GM12878 (cell line): ENCODE measurements at places on chromosomes 13 and 19. TPM values are rescaled to one million over a fixed set of nuclear protein-coding genes. Genes with fewer than 3 reads are reported as not detected.

DNA sequence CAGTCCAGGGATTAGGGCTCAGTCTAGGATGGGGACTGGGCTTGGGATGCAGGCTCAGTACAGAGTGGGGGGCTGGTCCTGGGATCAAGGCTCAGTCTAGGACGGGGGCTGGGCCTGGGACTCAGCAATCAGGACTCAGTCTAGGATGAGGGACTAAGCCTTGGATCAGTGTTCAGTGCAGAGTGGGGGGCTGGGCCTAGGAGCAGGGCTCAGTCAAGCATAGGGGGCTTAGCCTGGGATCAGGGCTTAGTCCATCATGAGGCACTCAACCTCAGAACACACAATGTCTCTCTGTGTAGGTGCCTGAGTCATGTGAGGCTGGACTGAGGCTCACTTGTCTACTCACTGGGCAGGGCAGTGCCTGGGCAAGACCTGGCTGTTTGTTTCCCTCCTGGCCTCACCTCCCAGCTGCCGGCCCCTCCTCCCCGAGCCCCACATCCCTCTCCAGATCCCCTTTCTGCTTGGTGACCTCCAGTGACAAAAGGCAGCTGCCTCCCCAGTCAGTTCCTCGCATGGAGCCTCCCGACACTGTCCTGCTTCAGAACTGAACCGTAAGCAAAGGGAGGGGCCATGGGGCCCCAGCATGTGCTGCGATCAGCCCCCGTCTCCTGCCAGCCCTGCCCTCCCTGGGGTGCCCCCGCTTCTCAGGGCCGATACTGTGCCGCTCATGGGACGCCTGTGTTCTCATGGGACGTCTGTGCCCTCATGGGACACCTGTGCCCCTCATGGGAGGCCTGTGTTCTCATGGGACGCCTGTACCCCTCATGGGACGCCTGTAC is 6.5 kb upstream of the S1PR4 start:
- no peak overlapping the region; the same call in 1 of the 2 replicates for H3K27ac ChIP-seq
- H3K36me3 ChIP-seq: no peaks in the 10 kb centered on the region
- peaks cover 14% of the 10 kb centered on the region for H3K4me1 ChIP-seq
- no peak for DNase-seq

The UPF3A gene
- 40.0 and 42.6 TPM in 2 replicates for total RNA-seq

The PRKCG gene
- total RNA-seq: not detected in 2 replicates

- H3K27ac ChIP-seq: no peak overlapping the region
- no peak overlapping the region for H3K4me3 ChIP-seq
- H3K27me3 ChIP-seq: no peaks in the 10 kb centered on the region; the same call in 1 of the 2 replicates
- DNase-seq: no peak
- no peaks in the 10 kb centered on the region for H3K4me1 ChIP-seq
- no peaks in the 10 kb centered on the region for H3K36me3 ChIP-seq
Measured at GRCh38 chr19:51141181-51141580, 920 bp upstream of the SIGLEC7 start.

The ZNF20 gene
- 1.5 and 2.5 TPM in 2 replicates for total RNA-seq

DNA sequence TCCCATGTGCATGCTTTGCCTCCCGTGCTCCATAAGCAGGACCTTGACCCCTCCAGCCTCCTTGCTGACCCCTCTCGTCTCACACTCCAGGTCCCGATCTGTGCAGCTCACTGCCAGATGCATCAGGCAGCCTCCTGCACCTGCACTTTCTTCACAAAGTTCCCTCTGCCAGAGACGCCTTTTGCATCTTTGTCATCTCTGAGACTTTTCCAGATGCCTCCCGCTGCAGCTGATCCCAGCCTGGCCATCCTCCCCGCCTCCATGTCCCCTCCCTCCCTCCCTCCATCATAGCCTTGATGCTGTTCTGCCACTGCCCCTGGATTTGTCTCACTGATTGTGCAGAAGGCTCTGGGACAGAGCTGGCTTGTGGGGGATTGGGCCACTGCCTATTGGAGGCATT is 29.9 kb downstream of the PPP1R37 start:
- no peaks in the 10 kb centered on the region for H3K27me3 ChIP-seq
- no peak for DNase-seq

GRCh38 chr13:43331672-43332071 is 308.3 kb downstream of the DNAJC15 start:
- H3K27me3 ChIP-seq: no peaks in the 10 kb centered on the region; the same call in 1 of the 2 replicates
- no peaks in the 10 kb centered on the region for H3K36me3 ChIP-seq
- DNase-seq: no peak
- no peak overlapping the region for H3K4me3 ChIP-seq
- no peaks in the 10 kb centered on the region for H3K4me1 ChIP-seq

DNA sequence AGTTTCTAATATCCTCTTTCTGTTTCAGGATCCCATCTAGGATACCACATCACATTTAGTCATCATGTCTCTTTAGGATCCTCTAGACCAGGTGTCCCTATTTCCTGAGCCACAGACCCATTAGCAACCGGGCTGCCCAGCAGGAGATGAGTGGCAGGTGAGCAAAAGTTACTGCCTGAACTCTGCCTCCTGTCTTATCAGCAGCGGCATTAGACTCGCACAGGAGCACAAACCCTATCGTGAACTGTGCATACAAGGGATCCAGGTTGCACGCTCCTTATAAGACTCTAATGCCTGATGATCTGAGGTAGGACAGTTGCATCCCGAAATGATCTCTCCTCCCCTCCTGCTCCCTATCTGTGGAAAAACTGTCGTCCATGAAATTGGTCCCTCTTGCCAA is 7.8 kb upstream of the CEBPG start:
- no peaks in the 10 kb centered on the region for H3K36me3 ChIP-seq
- no peaks in the 10 kb centered on the region for H3K4me1 ChIP-seq
- no peak for DNase-seq
- no peaks in the 10 kb centered on the region for H3K27me3 ChIP-seq

The KLK14 gene
- total RNA-seq: not detected in 2 replicates

- H3K27ac ChIP-seq: no peak overlapping the region
- peaks cover 33% of the 10 kb centered on the region for H3K4me1 ChIP-seq
- H3K4me3 ChIP-seq: no peak overlapping the region
- H3K36me3 ChIP-seq: no peaks in the 10 kb centered on the region
- DNase-seq: peak; percentile 53
- no peaks in the 10 kb centered on the region for H3K27me3 ChIP-seq
Measured at GRCh38 chr19:41457241-41457640, 14.3 kb downstream of the ERICH4 start.

DNA sequence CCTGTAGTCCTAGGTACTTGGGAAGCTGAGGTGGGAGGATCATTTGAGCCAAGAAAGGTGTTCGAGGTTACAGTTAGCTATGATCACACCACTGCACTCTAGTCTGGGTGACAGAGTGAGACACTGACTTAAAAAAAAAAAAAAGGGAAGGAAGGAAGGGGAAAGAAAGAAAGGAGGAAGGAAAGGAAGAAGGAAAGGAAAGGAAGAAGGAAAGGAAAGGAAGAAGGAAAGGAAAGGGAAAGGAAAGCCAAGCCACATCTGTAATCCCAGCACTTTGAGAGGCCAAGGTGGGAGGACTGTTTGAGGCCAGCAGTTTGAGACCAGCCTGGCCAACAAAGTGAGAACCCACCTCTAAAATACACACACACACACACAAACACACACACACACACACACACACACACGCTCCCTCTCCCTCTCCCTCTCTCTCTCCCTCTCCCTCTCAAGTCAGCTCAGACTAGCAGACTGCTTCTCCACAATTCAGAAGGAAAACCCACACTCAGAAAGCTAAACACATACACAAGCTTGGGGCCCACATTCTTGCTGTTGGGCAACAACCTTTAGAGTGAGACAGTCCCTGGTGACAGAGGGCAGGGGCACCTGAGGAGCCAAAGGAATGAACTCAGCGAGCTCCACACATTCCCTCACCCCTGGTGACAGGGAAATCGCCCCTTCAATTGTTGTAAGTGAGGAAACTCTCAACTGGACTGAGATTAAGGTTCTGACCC is 2.7 kb downstream of the ZNF709 start:
- DNase-seq: no peak
- no peaks in the 10 kb centered on the region for H3K27me3 ChIP-seq
- 0 out of 2 replicates have a peak overlapping the region, but pooled peaks have one; percentile 10 for H3K27ac ChIP-seq
- H3K4me1 ChIP-seq: no peaks in the 10 kb centered on the region
- H3K4me3 ChIP-seq: peak overlapping the region; percentile 16
- no peaks in the 10 kb centered on the region for H3K36me3 ChIP-seq

GRCh38 chr13:46575818-46576221 is 22.9 kb downstream of the LRCH1 start:
- no peaks in the 10 kb centered on the region for H3K27me3 ChIP-seq
- H3K36me3 ChIP-seq: peaks cover 5% of the 10 kb centered on the region; the same call in 1 of the 2 replicates
- H3K4me3 ChIP-seq: peak overlapping the region; percentile 11; the same call in 1 of the 2 replicates
- H3K27ac ChIP-seq: peak overlapping the region; percentile 57

- H3K4me1 ChIP-seq: peaks cover 40% of the 10 kb centered on the region
- peak overlapping the region; percentile 96 for H3K27ac ChIP-seq
- peak overlapping the region; percentile 68 for H3K4me3 ChIP-seq
- H3K27me3 ChIP-seq: no peaks in the 10 kb centered on the region
- DNase-seq: peak; percentile 73
Measured at GRCh38 chr19:1259206-1259875, 9.8 kb upstream of the CIRBP start.

- DNase-seq: no peak
- H3K27ac ChIP-seq: no peak overlapping the region
- H3K27me3 ChIP-seq: no peaks in the 10 kb centered on the region
- H3K4me1 ChIP-seq: no peaks in the 10 kb centered on the region
- no peaks in the 10 kb centered on the region for H3K36me3 ChIP-seq
Measured at GRCh38 chr13:19055611-19056010, 126.0 kb downstream of the TUBA3C start.

The CCDC8 gene
- 0.15 and 0.16 TPM in 2 replicates for total RNA-seq

GRCh38 chr19:34832581-34833112 is 59.6 kb upstream of the ZNF599 start:
- H3K36me3 ChIP-seq: no peaks in the 10 kb centered on the region
- H3K4me3 ChIP-seq: no peak overlapping the region
- no peak overlapping the region for H3K27ac ChIP-seq
- H3K27me3 ChIP-seq: no peaks in the 10 kb centered on the region

The TNFSF13B gene
- total RNA-seq: 12.1 and 12.7 TPM in 2 replicates

GRCh38 chr19:43759515-43759914 is 4.8 kb upstream of the SMG9 start:
- no peak for DNase-seq
- no peaks in the 10 kb centered on the region for H3K36me3 ChIP-seq
- no peaks in the 10 kb centered on the region for H3K27me3 ChIP-seq
- H3K4me3 ChIP-seq: no peak overlapping the region
- H3K27ac ChIP-seq: peak overlapping the region; percentile 90

The OR7G2 gene
- not detected in 2 replicates for total RNA-seq

GRCh38 chr19:54677217-54677616 is 14.4 kb downstream of the LILRB4 start:
- no peak for DNase-seq
- H3K36me3 ChIP-seq: no peaks in the 10 kb centered on the region
- no peaks in the 10 kb centered on the region for H3K27me3 ChIP-seq
- H3K4me3 ChIP-seq: no peak overlapping the region
- no peak overlapping the region for H3K27ac ChIP-seq

DNA sequence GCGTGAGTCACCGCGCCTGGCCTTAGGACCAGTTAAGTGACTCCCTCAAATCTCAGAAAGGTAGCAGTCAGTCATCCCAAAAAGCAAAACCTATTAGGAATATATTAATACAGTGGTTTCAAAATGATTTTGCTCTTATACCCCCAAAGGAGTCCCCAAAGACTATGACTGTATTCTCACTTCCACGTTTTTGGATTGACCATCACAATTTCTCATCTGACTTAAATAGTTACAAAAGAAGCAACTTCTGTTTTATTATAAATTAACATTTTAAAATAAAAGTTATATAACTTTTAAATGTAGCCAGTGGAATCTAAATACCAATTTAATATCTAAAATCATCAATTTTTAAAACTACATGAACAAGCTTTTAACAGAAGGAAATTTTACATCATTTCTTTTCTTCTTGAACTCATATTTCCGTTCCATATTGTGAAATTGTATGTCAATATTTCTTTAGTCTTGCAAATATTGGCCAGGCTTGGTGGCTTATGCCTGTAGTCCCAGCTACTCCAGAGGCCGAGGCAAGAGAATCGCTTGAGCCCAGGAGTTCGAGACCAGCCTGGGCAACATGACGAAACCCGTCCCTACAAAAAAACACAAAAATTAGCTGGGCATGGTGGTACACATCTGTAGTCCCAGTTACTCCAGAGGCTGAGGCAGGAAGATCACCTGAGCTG is 1.5 kb upstream of the SPART start:
- H3K4me1 ChIP-seq: no peaks in the 10 kb centered on the region
- no peaks in the 10 kb centered on the region for H3K36me3 ChIP-seq
- 0 out of 2 replicates have a peak, but pooled peaks cover 3% of the 10 kb centered on the region for H3K27me3 ChIP-seq
- H3K27ac ChIP-seq: no peak overlapping the region

The SERTM1 gene
- total RNA-seq: not detected in 2 replicates

- no peak overlapping the region for H3K4me3 ChIP-seq
- no peak overlapping the region for H3K27ac ChIP-seq
- peaks cover 57% of the 10 kb centered on the region for H3K36me3 ChIP-seq
- no peak for DNase-seq
Measured at GRCh38 chr19:45825917-45826893, 11.1 kb upstream of the RSPH6A start.

DNA sequence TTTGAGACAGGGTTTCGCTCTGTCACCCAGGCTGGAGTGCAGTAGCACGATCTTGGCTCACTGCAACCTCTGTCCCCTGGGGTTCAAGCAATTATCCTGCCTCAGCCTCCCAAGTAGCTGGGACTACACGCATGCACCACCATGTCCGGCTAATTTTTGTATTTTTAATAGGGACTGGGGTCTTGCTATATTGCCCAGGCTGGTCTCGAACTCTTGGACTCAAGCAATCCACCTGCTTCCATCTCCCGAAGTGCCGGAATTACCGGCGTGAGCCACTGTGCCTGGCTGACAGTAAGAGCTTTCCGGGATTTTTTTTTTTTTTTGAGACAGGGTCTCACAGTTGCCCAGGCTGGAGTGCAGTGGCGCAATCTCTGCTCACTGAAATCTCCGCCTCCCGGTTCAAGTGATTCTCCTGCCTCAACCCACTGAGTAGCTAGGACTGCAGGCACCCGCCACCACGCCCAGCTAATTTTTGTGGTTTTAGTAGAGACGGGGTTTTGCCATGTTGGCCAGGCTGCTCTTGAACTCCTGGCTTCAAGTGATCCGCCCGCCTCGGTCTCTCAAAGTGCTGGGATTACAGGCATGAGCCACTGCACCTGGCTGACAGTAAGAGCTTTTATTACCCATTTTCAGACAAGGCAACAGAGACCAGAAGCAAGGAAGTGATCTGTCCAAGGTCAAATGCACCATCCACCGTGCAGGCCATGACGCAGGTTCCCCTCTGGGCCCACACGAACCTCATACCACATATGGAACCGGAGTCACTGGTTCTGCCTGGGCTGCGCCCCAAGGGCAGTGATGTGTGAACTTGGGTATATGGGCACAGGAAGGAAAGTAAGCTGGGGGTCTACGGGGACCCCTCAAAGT is 21.0 kb downstream of the RFX1 start:
- no peaks in the 10 kb centered on the region for H3K27me3 ChIP-seq
- no peaks in the 10 kb centered on the region for H3K36me3 ChIP-seq
- peak overlapping the region; percentile 94 for H3K27ac ChIP-seq
- no peak overlapping the region for H3K4me3 ChIP-seq

- H3K4me1 ChIP-seq: no peaks in the 10 kb centered on the region
- H3K27ac ChIP-seq: no peak overlapping the region
- no peak for DNase-seq
- H3K27me3 ChIP-seq: no peaks in the 10 kb centered on the region
- H3K36me3 ChIP-seq: no peaks in the 10 kb centered on the region
Measured at GRCh38 chr13:65932587-65933239, 1297.4 kb downstream of the PCDH9 start.
